ENCODE measurements at places on chromosomes 3 and 15.

DNA sequence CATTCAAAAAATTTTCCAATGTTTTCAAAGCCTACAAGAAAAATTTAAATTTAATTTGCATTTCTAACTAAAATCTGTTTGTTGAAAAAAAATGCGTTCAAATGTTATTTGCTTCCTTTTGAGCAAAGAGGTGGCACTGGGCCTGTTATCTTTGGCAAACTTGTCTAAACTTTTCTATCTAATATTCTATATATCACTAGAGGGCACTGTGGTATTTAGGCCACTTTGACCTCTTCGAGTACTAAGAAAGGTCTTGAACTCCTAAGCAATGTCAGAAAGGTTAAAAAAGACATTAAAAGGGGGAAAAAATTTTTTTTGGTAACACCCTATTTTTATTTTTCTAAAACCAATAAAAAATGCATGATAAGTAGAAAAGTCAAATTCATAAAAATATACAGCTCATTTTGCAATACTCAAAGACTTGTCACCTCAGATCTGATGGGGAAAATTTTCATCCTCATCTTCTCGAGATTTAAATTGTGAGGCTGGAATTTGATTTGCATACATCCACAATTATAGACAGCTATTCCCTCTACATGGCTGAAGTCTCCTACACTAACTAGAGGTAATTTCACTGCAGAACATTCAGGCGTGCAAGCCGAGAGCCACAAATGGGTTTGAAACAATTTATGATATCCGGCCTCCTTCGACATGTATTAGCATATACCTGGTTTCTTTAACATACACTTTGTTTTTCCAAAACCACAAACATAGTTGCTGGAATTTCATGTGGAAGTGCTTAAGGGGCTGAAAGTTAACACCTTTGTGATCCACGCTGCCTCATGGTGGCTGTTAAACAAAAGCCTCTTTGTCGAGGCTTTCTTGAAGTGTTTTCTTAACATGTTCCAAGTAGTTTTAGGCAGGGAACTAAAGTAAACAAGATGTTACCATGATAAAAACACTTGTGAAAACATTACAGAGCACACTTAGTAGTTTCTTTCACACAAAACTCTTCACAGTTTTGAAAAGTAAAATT, 576.4 kb downstream of the FOXP1 start:
- peak overlapping the region; percentile 60 for H3K27ac ChIP-seq
- H3K4me1 ChIP-seq: peaks cover 43% of the 10 kb centered on the region
- no peak for DNase-seq
- no peak overlapping the region for H3K4me3 ChIP-seq
- no peaks in the 10 kb centered on the region for H3K36me3 ChIP-seq

DNA sequence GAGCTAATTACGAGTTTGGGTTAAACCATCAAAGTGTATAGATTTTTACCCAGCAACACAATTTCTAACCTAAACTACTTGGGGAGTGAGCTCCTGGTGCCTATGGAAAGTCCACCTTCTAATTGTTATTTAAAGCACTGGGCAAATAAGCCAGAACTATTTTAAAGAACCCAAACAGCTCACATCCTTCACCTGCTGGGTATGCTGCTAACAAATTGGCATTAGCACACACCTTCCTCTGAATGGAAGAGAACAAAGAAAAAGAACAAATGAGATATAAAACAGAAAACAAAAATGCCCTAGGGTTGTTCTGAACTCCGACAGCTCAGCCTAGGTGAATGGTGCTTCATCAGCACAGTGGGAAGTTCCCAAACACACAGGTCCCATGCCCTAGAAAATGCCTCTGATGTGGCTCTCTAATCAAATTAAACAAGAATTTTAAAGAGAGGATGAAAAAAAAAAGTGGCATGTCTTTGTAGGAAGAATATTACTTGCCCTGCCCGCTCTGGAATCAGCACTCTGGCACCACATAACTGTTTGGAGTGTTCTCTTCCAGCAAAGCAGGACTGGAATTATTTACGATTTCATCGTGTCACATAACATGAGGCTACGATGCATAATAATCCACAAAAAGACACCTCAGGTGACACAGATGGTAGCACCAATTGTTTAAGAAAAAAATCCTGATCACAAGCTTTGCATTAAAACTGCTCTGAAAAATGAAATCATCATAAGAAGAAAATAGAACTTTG, 334.4 kb downstream of the GBE1 start:
- no peaks in the 10 kb centered on the region for H3K36me3 ChIP-seq
- no peak overlapping the region for H3K27ac ChIP-seq
- no peaks in the 10 kb centered on the region for H3K27me3 ChIP-seq
- DNase-seq: no peak

- no peak overlapping the region for H3K27ac ChIP-seq
- no peaks in the 10 kb centered on the region for H3K36me3 ChIP-seq
- H3K4me3 ChIP-seq: no peak overlapping the region
- H3K27me3 ChIP-seq: no peaks in the 10 kb centered on the region
- H3K4me1 ChIP-seq: no peaks in the 10 kb centered on the region
Observed at GRCh38 chr15:70297465-70298058, 199.8 kb upstream of the TLE3 start.

GRCh38 chr3:149564079-149564478, 89.6 kb downstream of the TM4SF4 start:
- DNase-seq: no peak
- no peaks in the 10 kb centered on the region for H3K27me3 ChIP-seq
- H3K4me3 ChIP-seq: no peak overlapping the region
- peak overlapping the region; percentile 12 for H3K27ac ChIP-seq
- H3K36me3 ChIP-seq: no peaks in the 10 kb centered on the region
- H3K4me1 ChIP-seq: no peaks in the 10 kb centered on the region

DNA sequence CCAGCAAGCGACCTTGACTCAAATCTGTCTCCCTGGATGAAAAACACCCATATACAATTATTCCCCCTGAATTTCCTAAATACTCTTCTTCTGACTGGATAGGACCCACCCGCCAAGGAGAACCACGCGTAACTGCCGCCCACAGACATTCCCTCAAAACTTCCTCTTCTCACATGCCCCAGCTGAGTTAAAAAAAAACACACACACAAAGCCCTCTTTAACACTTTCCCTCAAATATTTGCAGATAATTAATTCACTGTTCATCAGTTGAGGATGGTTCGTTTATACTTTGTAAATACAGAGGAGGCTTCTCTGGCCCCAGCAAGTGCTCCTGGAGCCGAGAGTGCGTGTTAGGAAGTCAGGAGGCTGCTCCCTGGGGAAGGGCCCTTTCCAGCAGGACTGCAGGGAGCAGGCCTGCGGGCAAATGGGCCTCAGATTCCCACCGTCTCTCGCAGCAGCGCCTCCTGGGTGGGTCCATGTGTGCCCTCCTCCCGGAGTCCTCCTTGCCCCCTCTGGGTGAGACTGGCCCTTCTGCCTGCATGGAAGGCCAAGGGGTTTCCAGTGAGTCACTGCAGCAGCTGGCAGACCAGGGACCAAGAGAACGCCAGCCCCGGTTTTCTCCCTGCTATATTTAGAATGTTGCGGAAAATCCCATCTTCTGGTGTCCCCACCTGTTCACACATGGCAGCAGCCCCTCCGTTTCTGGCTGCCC, 46.8 kb downstream of the MGLL start:
- H3K4me1 ChIP-seq: peaks cover 34% of the 10 kb centered on the region
- no peaks in the 10 kb centered on the region for H3K27me3 ChIP-seq
- peak; percentile 78 for DNase-seq
- no peak overlapping the region for H3K4me3 ChIP-seq
- H3K36me3 ChIP-seq: no peaks in the 10 kb centered on the region

GRCh38 chr15:52509500-52510245, 19.0 kb downstream of the MYO5A start:
- H3K4me1 ChIP-seq: no peaks in the 10 kb centered on the region
- no peak overlapping the region for H3K4me3 ChIP-seq
- H3K36me3 ChIP-seq: no peaks in the 10 kb centered on the region
